ENCODE measurements at places on chromosomes 7 and 10. TPM values are rescaled to one million over a fixed set of nuclear protein-coding genes. Genes with fewer than 3 reads are reported as not detected.

DNA sequence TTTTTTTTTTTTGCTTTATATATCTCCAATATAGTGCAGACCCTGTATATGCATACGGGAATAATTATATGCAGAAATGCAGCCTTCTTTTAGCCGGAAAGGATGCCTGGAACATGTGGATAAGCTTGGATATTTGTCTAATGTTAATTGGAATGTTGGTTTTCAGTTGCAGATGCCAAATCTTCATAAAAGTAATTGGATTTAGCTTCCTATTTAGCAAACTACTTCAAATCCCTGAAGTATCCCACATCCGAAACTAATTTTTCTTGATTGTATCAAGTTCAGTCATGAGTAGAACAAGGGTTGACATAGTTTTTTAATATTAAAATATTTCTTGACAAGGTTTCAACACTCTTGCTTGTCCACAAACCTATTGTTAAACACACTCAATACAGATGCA is 281.7 kb downstream of the BBS9 start:
- DNase-seq, result no peak

DNA sequence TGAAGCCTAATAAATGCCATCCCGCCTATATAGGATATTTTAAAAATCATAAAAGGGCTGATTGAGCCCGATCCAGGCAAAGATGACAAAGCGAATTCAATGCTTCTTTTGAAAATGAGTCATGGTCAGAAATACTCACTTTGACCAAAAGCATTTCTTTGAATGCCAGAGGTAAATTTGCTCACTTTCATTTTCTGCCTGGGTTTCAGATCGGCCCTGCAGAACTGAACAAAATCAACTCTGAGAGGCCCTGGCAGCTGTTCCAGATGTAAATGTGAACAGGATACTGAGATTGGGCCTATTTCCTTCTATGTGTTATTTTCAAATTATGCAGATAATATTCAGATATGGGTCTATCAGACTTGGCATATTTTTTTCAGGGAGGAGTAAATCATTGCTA is 114.8 kb upstream of the ARID5B start:
- peak; percentile 75 for DNase-seq

GRCh38 chr7:2545746-2546425 is 9.4 kb downstream of the BRAT1 start:
- no peak for DNase-seq

DNA sequence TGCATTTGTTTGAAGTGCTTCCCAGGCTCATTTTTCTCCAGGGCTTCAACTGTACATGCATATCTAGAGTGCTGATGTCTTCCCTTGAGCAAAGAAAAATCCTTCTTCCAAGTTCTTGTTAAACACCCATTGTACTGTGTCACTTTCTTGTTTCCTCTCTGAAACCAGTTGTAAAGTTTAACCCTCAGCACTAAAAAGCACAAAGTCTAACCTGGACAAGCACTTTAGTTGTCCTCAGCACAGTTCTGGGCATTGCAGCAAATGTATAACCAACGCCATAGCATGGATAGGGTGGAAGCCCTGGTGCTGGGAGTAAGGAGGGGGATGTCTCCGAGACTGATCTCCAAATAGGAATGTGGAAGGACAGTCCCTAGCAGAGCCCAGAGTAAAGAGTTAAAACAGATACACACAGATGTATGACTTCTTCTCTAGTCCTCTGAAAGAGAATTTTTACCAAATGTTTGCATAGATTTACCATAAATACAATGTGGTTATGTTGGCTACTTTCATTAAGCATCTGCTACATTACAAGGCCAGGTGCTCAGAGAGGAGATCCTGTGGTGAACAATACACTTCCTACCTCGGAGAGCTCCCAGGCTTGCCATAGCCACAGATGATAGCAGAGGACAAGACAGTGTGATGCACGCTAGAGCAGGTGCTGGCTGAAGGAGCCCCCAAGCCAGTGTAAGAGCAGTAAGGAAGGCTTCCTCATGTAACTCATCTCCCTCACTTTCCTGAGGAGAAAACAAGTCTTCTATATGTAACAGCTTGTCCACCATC is 57.0 kb downstream of the DNAJC12 start:
- no peak for DNase-seq

DNA sequence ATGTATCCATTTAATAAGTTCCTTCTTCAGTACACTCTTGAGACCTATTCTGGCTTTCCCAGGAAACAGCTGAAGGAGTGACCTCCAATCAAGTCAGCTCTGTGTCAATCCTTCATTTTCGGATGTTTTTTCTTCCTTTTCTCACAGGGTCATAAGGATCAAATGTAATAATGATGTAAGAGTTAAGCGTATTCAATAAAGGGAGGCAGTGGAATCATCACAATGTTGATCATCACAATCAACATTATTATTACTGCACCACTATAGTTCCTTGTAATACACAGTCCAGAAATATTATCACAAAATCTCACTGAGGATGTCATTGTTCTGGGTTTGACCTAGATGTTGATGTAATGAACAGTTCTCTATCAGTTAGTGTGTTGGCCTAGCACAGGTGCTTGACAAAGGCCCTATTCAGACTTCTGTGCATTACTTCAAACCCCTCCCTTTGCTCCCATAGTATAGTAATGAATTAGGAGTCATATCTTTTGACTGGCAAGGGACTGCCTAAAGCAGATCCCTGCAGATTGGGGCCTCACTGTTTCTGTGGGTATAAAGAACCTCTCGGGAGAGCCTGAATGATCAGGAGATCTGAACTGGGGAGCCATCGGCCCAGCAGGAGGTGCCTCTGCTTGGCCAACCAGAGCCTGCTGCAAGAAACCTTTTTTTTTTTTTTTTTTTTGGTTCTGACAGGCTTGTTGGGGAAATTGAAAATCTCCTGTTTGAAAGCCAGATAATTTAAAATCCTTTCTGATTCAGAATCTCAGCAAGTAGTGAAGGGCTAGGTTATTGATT is 100.6 kb downstream of the KAT6B start:
- peak; percentile 64 for DNase-seq

DNA sequence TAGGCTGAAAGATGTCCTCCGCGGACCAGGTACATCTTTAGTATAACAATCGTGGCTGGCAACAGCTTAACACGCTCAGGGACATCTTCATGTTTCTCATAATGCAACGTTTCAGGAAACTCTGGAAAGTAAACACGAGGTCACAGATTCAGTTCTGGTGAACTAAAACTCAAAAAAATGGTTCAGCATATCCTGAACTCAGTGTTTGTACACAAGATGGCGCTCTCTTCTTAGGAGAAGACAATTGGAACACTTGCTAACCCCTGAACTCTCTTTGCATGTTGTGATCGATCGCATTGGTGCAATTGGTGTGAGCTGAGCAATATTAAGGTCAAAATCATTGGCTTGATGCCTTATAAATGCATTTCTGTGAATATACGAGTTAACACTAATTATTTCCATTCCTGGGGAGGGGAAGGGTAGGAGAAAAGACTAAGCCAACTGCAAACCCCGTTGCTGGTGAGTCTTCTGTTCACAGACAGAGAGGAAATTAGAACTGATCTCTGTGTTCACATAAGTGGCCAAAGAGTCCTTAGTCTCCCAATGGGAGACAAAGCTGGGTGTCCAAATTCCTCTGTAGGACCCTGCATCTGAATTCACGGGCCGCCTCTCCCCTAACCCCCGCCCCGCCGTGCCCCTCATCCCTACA is 52.6 kb upstream of the FAM180A start:
- DNase-seq, result peak; percentile 51

DNA sequence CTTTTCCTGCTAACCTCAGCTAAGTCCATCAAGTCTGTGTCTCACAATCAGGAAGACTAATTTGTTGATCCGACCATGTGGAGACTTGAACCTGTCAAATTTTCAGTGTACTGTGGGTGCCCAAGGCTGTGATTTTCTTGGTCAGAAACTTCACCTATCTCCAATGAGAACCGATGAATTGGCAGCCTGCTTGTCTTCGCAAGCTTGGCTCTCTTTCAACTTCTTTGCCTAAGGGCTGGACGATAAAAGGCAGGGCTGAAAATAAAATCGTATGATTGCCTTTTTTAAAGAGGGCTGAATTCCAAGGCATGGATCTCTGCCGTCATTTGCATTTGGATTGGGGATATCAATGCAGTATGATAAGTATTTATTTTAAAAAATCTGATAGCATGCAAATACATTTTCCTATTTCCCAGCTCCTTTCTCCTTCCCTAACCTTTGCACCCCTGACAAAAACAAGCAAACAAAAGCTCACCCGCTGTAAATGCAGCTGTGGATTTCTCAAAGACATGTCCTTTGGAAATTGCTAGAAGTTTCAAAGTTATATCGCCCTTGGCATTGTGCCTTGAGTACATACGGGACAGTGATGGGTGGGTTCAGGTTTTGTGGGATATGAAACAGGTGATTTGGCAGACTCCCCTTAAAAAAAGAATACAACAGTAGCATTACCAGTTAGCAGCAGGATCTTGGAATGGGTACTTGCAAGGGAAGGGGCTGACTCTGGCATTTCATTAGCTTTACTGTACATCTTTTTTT is 80.6 kb downstream of the NPTX2 start:
- no peak for DNase-seq

DNA sequence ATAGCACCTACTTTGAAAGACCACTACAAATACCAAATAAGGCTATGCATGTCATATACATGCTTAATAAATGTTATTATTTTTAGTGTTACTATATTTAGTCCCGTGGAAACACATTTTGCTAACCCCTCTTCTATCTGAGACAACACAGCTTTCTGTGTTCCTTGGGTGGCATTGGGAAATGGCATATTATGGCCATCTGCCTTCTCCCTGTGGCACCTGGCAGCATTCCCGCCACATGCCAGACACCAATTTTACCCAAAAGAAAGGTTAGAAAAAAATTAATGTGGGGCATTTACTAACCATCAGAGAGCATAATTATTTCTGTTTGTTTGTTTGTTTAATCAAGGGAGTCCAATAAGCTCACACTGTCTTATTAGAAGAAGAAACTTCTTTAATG is 168.6 kb upstream of the ETV1 start:
- DNase-seq, result no peak

The ZNF92 gene
- 3.4 TPM for total RNA-seq
